ENCODE measurements at places on chromosomes 1 and 21. TPM values are rescaled to one million over a fixed set of nuclear protein-coding genes. Genes with fewer than 3 reads are reported as not detected.

COL9A2 gene
- total RNA-seq: 3.4 TPM

TCEANC2 gene
- total RNA-seq: 2.2 TPM

IVL gene
- not detected for total RNA-seq

KRTAP22-1 gene
- total RNA-seq: not detected

KRTAP13-2 gene
- not detected for total RNA-seq

CYP4A11 gene
- total RNA-seq: not detected

HOOK1 gene
- not detected for total RNA-seq

PLK3 gene
- total RNA-seq: 32.3 TPM

SESN2 gene
- 31.4 TPM for total RNA-seq

SLAMF1 gene
- total RNA-seq: not detected

TNN gene
- not detected for total RNA-seq

HAO2 gene
- total RNA-seq: not detected

SPRR2G gene
- not detected for total RNA-seq

UBE2U gene
- total RNA-seq: not detected

G0S2 gene
- total RNA-seq: 26.1 TPM

AIM2 gene
- total RNA-seq: 0.13 TPM

SELENBP1 gene
- total RNA-seq: 27.0 TPM

PRRX1 gene
- 51.3 TPM for total RNA-seq

SEMA4A gene
- total RNA-seq: 0.65 TPM

ZNF670 gene
- total RNA-seq: 2.6 TPM

SYPL2 gene
- total RNA-seq: under 0.01 TPM

LRRC42 gene
- total RNA-seq: 33.9 TPM

NHLH1 gene
- not detected for total RNA-seq

SMCP gene
- total RNA-seq: not detected

MIS18A gene
- total RNA-seq: 12.5 TPM

STMN1 gene
- total RNA-seq: 95.9 TPM

IFI44 gene
- total RNA-seq: 10.5 TPM

Measured in epithelial cell of alveolus of lung (primary cell).